ENCODE measurements at places on chromosomes 7 and 10.

GRCh38 chr7:66500087-66500486, 128.6 kb upstream of the KCTD7 start:
- peak; percentile 85 for DNase-seq

- DNase-seq = peak; percentile 32
Measured at GRCh38 chr7:81501220-81501619, 268.6 kb downstream of the HGF start.

GRCh38 chr7:1312136-1313070, 79.7 kb downstream of the UNCX start:
- no peak for DNase-seq

- no peak for DNase-seq
Measured at GRCh38 chr7:113122744-113123143, 4.4 kb upstream of the SMIM30 start.

DNA sequence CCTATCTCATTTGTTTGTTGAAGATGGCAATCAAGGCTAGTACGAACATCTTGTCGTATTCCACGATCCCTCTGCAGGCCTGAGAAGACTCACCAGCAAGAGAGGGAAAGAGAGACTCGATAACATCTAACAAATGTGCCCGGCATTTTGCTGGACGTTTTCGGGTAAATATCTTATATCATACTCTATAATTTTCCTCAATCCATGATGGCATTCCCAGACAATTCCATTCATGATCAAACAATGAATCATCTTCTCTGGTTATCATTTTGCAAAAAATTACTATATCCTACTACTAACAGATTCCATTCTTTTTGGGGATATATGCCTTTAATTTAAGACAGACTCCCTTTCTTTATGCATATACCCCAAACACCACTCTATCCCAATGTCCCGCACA, 118.1 kb downstream of the TYW1B start:
- DNase-seq = no peak

DNA sequence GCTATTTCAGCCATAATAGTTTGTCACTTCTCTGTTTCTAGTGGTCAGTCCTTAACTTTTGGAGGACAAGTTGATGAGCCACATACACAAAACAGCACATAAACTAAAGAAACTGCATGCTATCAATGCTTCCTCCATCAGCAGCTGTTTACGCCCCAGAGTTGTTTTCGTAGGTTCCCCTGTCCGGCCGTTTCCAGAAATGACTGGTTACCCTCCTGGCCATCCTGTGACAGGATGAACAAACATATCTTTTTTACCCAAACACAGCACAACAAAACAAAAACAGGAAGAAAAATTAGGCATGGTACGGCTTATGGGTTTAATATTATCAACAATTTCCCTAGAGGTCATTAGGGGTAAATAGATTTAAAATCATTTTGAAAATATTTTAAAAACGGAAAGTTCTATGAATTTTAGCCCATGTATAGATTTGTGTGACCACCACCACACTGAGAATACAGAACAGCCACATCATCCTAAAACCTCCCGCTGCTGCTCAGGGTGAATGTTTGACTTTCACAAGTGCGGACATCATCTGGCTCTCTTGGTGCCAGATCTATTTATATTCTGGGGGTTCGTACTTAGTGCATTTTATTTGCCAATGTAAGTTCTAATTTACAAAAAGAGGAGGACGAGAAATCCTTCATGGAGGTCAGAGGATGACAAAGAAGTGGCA, 74.8 kb downstream of the HIPK2 start:
- no peak for DNase-seq

- DNase-seq = no peak
Measured at GRCh38 chr10:84008878-84009277, 130.4 kb upstream of the GHITM start.

GRCh38 chr10:76921383-76922010, 716.1 kb downstream of the KCNMA1 start:
- DNase-seq = no peak

DNA sequence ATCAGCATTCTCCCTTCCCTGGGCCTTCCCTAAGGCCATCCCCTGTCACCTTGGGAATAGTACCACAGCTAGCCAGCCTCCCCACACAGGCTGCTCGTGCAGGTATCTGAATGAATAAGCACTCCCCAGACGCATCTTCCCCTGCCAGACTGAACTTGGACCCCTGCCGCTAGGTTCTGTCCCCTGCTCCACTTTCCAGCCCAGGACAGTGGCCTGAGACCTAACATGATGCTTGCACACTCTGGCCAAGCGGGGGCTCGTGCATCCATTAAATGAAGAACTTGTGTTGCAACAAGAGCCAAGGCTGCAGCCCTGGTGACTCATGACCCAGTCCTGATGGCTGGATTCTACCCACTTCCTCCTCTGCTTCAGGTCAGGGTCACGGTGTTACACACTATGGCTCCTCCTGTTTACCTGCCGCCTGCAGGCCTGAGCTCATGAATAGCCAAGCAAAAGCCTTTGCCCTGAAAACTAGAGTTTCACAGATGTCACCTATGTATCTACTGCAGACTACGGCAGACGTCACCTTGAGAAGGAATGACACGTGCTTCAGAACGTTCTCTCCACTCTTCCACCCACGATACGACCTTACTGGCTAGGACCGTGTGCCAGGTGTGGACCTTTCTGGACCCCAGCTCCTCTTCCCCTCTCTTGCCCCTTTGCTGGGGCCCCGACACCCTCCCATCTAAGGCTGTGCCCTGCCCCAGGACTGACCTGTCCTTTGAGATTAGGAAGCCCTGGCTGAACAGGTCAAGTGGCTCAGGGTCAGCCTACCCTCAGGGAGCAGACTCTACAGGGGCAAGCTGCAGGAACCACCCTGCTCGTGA, 6.5 kb downstream of the ASB13 start:
- DNase-seq = no peak

GRCh38 chr7:151011097-151011409, 13.2 kb downstream of the ATG9B start:
- DNase-seq = no peak

GRCh38 chr10:125692601-125693523, 9.9 kb upstream of the TEX36 start:
- DNase-seq = no peak

- DNase-seq = peak; percentile 68
Measured at GRCh38 chr7:82166260-82167015, 277.1 kb downstream of the CACNA2D1 start.

- no peak for DNase-seq
Measured at GRCh38 chr10:122279725-122280141, 8.6 kb downstream of the BTBD16 start.

- no peak for DNase-seq
Measured at GRCh38 chr10:79608505-79609375, 2.0 kb upstream of the SFTPA1 start.

DNA sequence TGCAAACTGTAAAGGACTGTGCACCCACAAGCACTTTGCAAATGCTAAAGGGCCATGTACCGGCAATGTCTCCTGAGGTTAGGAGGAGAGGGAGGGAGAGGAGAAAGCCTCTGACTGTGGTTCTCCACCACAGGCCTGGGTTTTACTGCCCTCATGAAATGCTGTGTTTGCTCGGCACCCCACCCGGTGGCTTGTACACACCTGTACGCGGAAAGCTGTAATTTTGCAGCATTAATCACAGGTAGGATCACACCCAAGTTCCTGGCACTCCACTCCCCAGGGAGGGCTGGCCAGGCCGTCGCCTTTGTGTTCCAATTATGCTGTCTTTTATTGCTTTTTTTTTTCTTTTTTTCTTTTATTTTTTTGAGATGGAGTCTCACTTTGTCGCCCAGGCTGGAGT, 78.5 kb upstream of the MYL10 start:
- no peak for DNase-seq

DNA sequence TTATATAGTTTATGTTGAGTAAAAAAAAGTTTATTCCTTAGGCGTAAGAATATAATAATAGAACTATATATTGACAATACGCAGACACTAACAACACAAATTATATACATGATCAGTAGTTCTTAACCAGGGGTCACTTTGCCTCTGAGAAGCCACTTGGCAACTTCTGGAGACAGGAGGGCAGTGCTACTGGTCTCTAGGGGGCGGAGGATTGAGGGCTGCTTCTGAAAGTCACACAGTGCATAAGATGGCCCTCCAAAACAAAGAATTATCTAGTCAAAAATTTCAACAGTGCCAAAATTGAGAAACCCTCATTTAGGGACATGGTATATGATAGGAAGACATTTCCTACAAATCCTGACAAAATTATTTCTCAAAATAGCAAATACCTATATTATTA, 77.1 kb downstream of the THSD7A start:
- no peak for DNase-seq

DNA sequence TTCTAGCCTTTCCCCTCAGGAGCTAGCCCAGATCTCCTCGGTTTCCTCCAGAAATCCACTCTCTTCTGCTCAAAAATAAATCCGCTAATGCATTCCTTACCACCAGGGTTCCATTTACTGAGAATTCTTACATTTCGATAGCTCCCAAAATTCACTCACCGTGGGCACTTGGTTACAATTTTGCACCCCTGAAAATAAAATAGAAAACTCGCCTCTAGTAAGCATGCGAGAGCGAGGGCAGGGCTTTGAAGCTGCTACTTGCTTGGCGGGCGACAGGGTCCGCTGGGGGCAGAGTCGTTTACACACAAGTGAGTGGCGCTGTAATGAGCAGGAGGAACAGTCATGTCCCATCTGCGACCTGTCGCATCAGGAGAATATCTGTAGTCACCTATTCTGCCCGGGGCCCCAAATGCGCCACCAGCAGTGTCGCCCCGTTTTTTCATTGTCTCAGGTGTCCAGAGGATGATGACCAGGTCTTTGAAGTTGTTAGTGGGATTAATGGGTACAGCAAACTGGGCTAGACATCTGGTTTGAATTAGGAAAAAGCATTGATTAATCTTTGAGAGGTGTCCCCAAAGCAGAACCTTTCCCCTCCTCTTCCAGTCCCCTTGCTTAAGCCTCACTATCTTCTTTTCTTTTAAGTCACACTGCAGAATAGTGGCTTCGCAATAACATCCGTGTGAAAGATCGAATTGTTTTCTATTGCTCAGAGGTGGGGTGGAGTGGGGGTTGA, 1.2 kb upstream of the MEOX2 start:
- DNase-seq = no peak

GRCh38 chr10:132391676-132392020, 5.4 kb upstream of the PWWP2B start:
- no peak for DNase-seq

DNA sequence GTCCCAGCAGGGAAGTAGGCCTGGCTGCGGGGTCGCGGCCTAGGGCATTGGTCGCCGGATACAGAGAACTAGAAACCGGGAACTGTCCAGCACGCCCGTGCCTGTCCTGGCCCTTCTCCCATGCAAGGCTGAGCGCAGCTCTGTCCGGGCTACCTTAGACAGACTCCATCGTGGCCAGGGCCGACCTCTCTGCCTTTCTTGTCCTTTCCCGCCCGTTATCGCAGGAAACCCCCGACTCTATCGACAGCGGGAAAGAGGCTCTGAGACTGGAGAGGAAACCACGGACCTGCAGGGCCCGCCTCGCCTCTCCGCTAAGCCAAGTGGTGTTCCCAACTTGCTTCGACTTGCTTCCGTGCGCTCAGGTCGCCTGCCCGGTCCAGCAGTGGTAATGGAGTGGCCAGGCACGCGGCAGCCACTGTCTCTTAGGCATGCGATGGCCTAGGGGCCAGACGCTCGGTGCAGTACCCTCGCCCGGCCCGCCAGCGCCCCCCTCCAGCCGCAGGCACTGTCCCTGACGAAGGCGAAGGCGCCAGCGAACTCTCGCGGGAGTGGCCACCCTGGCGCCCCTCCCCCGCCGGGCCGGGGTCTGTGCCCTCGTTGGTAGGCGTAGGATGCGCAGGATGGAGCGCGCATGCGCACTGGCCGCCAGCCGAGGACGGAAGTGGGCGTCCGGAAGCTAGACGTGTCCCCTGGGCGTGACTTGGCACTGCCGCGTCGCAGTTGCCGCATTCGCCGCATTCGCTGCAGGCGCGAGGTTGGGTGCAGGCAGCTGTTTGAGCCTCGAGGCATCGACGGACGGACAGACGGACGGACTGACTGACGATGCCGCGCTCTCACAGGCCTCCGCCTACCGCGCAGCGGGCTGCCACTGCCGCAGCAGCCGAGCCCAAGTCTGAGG, 54.4 kb downstream of the MCMBP start:
- DNase-seq = no peak

GRCh38 chr10:132799865-132800264, 13.9 kb upstream of the NKX6-2 start:
- DNase-seq = no peak

- DNase-seq = no peak
Measured at GRCh38 chr10:23918839-23919238, 290.1 kb upstream of the KIAA1217 start.

- no peak for DNase-seq
Measured at GRCh38 chr7:29783671-29784070, 22.6 kb upstream of the WIPF3 start.

DNA sequence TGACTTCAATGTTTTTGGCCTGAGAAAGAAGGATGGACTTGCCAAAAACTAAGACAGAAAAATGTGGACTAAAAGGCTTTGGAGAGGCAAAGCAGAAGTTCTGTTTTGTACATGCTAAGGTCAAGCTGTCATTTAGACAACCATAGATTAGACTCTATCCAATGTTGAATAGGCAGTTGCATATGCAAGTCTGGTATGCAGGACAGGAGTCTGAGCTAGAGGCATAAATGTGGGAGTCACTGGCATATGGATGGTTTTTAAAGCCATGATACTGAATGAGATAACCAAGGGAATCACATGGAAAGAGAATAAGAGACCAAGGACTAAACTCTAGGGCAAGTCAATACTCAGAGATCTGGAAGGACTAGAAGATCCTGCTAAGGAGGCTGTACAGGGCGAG, 164.1 kb downstream of the LSM5 start:
- no peak for DNase-seq

- DNase-seq = no peak
Measured at GRCh38 chr7:129089521-129090212, 34.8 kb upstream of the TNPO3 start.

DNA sequence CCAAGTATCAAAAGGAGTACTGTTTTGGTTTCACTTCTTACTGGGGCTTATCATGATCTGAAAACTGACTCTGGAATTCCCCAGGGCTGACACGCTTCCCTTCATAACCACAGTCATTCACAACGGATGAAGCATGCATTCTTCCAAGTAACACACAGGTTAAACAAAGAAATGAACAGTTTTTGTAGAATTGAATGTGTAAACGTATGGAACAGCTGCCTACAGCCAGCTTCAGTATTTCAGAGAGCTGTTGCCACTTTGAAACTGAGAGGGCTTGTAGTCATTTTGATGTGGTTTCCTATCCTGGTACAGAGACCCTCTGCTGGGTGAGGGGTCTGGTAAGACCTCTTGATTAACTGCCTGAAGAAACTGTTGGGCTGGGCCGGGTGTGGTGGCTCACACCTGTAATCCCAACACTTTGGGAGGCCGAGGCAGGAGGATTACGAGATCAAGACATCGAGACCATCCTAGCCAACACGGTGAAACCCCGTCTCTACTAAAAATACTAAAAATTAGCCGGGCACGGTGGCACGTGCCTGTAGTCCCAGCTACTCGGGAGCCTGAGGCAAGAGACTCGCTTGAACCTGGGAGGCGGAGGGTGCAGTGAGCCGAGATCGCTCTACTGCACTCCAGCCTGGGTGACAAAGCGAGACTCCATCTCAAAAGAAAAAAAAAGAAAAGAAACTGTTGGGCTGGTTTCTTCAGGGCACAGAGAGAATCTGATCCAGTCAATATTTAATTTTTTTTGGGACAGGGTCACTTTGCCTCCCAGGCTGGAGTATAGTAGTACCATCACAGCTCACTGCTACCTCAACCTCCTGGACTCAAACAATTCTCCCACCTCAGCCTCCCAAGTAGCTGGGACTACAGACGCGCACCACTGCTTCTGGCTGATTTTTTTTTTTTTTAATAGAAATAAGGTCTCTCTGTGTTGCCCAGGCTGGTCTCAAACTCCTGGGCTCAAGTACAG, 4.7 kb downstream of the NFE2L3 start:
- DNase-seq = no peak
